ENCODE measurements at places on chromosomes 4 and X. TPM values are rescaled to one million over a fixed set of nuclear protein-coding genes. Genes with fewer than 3 reads are reported as not detected.

NUDT10 gene
- 17.7 TPM for total RNA-seq

DNA sequence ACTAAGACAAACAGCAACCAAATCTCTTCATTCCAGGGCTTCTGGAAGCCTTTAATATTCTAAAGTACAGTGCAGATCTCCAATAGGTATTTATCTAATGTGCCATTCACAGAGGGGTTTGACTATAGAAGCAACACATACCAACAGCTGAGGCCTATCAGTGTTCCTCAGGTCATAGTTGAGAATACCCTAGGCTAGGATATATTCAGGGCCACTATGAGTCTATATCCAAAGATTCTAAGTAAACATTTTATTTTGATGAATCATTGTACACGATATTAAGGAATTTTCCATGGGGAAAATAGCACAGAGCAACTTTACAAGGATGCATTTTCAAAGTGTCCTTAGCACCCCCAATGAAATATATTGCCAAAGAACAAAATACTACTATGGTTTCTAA, 9.7 kb downstream of the SMIM10 start:
- no peak for DNase-seq

TMSB15C gene
- total RNA-seq, result 2.2 TPM

GRCh38 chrX:71128915-71129765, 10.7 kb downstream of the MED12 start:
- DNase-seq, result peak; percentile 70

GRCh38 chrX:148271263-148271662, 229.2 kb upstream of the AFF2 start:
- no peak for DNase-seq

GRCh38 chr4:107721436-107722100, 1.5 kb upstream of the PAPSS1 start:
- peak; percentile 59 for DNase-seq

GRCh38 chr4:169630069-169630468, 9.7 kb downstream of the CLCN3 start:
- no peak for DNase-seq

- peak; percentile 58 for DNase-seq
Measured at GRCh38 chr4:158571736-158572135, 50.1 kb downstream of the RXFP1 start.

GRCh38 chr4:128220286-128221235, 67.1 kb downstream of the PGRMC2 start:
- DNase-seq, result no peak

GRCh38 chr4:145298885-145299284, 118.5 kb upstream of the OTUD4 start:
- no peak for DNase-seq

GRCh38 chr4:58411904-58412303, 1301.7 kb upstream of the IGFBP7 start:
- DNase-seq, result no peak

DNA sequence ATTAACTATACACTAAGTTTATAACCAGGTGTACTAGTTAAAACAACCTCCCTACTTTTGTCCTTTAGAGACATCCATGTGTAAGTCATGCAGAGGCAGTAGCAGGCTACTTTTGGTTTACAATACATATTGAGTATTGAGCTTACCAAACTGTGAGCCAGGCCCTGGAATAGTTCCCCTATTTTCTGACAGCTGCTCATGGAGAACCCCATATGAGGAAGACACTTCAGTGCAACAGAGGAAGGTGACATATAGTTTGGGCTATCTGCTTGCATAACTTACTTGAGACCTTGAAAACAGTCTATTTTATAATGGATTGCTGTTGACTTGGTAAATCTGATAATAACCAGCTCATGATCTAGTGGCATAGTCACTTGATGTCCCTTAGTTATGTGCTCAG, 190.5 kb downstream of the SH3BGRL start:
- DNase-seq, result no peak

ZNF157 gene
- 1.7 TPM for total RNA-seq

- peak; percentile 30 for DNase-seq
Measured at GRCh38 chrX:39652336-39652735, 445.4 kb downstream of the BCOR start.

GRCh38 chrX:75883446-75883845, 98.4 kb upstream of the MAGEE2 start:
- DNase-seq, result no peak

DNA sequence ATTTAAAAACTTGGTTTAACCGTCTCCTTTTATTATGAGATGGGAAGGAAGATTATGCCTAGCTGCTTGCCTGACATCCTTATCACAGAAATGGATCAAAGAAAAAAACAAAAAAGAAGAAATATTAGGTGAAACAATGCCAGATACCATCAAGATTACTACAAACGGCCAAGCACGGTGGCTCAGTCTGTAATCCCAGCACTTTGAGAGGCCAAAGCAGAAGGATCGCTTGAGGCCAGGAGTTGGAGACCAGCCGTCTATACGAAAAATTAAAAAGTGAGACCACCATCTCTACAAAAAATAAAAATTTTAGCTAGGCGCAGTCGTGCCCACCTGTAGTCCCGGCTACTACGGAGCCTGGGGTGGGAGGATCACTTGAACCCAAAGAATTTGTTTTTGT, 2.3 kb downstream of the FRYL start:
- DNase-seq, result no peak

POLN gene
- 3.5 TPM for total RNA-seq

- no peak for DNase-seq
Measured at GRCh38 chr4:83603129-83603528, 67.2 kb downstream of the GPAT3 start.

GRCh38 chr4:89752932-89753598, 83.9 kb downstream of the SNCA start:
- no peak for DNase-seq

GRCh38 chr4:152510349-152511147, 25.3 kb downstream of the FBXW7 start:
- DNase-seq, result no peak

DNA sequence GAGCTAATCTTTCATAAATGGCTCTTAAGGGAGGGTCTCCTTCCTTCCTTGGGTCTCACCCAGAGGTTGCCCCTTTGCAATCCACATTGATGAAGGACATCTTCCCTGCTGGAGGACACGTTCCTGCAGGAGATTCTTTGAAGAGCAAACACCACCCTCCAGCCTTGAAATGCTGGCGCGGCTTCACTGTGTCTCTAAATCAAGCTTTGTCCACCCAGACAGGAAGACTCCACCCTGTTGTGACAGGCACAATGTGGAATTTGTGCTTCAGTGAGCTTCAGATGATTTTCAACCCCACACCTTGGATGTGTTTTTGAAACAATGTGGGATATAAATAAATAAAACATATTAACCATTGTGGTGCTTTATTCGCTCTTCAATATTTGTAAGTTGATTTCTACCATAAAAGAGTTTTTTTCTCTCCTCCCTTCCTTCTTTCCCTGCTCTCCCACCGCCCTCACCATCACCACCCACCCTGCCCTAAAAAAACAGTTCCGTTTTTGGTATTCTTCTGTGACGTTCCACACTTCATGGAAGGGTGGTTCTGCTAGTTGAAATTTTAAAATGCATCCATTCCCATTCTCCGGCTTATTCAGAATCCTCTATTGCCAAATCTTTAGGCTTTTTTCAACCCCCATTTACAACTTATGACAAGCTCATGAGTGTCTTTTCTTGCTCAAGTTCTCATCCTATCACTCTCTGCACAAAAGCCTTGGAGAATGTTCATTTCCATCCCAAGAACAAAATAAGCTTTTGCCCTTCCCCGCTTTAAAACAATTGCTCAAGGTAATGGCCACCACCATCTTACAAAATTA, 264.3 kb downstream of the RAPGEF2 start:
- no peak for DNase-seq

DNA sequence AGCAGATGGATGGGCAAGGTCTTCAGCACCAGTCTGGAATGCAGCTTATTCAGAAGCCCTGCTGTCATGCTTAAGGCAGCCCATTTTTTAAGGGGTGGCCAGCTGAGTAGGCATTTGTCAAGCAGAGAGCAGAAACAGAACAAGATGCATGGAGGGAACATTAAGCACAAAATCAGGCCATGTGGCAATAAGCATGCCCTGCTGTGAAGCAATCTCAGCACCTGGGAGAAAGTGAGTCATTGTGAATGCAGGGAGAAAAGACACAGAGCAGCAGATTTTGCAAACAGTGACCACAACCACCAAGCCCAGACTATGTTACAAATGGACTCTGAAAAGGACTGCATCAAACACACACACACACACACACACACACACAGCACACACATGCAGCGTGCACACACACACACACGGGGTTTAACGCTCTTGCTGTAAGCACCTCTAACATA, 94.1 kb upstream of the GALNT7 start:
- DNase-seq, result peak; percentile 55

SMARCA1 gene
- 57.3 TPM for total RNA-seq

GRCh38 chr4:159764343-159764952, 661.6 kb downstream of the RAPGEF2 start:
- DNase-seq, result no peak

- no peak for DNase-seq
Measured at GRCh38 chr4:37648084-37648817, 37.9 kb downstream of the RELL1 start.

DNA sequence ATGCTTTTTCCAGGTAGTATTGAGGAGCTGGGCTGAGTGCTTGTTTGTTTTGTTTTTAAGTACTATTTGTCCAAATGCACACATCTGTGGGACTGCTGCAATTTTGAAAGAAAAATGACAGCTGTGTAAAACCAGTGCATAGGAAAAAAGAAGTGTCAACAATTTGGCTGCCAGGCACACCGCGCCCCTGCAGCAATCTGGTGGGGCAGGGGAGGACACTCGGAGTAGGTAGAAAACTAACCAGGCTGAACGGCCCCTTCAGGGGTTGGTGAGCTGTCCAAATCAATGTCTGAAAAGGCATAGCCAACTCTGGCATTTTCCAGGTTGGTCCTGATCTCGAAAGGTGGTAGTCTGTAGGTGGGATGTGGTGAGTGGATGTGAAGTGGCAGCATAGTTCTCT, 1.1 kb downstream of the LDOC1 start:
- DNase-seq, result no peak

ZNF711 gene
- 14.3 TPM for total RNA-seq

SPATA4 gene
- total RNA-seq, result not detected

ADD1 gene
- total RNA-seq, result 178 TPM

GRCh38 chr4:53376900-53377299, 541 bp upstream of the FIP1L1 start:
- DNase-seq, result no peak

GJB1 gene
- 0.14 TPM for total RNA-seq

DNA sequence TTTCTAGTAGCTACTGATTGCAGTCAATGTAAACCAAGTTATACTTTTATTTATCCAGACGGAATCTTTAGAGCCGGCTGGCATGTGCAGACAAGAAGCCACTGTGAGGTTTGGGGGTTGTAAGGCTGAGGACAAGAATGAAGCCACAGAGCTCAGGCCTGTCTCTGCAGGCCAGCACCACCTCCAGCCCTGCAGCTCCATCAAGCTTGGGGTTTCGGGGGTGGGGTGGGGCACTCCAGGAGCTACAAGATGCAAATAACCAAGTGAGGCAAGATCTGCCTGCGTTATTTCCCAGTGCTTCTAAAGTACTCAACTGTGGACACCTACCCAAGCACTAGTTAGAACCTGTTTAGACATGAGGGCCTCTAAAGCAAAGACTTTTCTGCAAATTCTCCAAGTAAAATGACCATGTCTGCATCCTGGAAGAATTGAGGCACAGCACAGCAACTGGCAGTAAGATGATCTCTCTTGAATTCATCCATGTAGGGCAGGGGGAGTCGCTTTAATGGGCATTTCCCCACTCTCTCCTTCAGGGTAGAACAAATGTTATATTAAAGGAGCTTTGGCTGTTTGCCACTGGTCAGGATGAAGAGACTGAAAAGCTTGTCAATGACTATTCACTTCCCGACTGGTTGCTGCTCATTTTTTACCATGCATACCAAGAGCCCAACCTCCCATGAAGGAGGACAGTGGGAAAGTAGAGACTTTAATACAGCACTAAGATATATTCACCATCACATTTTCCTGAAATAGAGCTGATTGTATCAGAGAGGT, 222.5 kb downstream of the MGST2 start:
- peak; percentile 21 for DNase-seq

OPRPN gene
- total RNA-seq, result not detected

DNA sequence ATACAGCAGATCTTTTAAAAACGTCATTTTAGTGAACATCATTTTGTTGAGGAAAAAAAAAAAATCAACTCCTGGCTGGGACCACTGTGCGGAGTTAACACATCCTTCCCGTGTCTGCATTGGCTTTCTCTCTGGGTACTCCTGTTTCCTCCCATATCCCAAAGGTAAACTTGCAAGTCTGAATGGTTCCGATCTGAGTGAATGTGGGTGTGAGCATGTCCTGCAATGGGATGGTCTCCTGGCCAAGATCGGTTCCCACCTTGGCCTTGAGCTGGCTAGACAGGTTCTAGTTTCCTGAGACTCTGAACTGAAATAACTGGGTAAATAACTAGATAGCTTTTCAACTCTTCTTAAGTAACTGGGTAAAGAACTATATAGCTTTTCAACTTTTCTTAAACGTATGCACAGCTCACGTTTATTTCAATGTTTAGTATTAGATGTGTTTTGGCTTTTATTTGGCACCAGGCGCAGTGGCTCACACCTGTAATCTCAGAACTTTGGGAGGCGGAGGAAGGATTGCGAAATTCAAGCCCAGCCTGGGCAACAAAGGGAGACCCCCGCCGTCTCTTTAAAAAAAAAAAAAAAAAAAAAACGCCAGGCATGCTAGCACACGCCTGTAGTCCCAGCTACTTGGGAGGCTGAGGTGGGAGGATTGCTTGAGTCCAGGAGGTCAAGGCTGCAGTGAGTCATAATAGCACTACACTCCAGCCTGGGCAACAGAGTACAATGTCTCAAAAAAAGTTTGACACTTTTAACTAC, 14.0 kb downstream of the RBMX start:
- no peak for DNase-seq

SPIN4 gene
- 12.4 TPM for total RNA-seq

HSFX4 gene
- total RNA-seq, result not detected

DNA sequence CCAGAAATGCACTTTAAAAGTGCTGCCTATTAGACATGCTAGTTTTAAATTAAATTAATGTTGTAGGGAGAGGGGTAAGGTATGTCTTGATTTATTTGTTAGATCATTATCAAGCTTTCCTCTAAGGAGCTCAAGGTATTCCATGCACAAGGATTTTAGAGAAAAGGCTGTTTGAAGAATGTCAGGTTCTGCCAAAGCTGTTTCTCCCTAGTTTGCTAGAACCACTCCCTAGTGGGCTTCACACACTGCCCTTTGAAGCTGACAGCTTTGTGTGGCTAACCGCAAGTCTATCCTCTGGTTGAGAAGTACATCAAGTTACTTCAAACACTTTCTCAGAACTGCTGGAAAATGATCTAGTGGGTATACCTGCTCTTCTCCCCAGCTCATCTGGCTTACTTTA, 32.3 kb downstream of the RASL11B start:
- DNase-seq, result no peak

Data from WTC11 (cell line).